Fibroblast of lung (primary cell): ENCODE measurements at places on chromosomes 5 and 9. TPM values are rescaled to one million over a fixed set of nuclear protein-coding genes. Genes with fewer than 3 reads are reported as not detected.

The RNF224 gene
- under 0.01 TPM in 1 of 2 replicates, not detected in the other for total RNA-seq

The LPAR1 gene
- 146 and 222 TPM in 2 replicates for total RNA-seq

The SLC22A4 gene
- 1.3 and 4.1 TPM in 2 replicates for total RNA-seq

The PCDHGC5 gene
- 1.3 and 2.6 TPM in 2 replicates for total RNA-seq

The ZFP2 gene
- total RNA-seq: 1.5 and 2.8 TPM in 2 replicates

The NEUROG1 gene
- total RNA-seq: not detected in 2 replicates

The CATSPER3 gene
- total RNA-seq: under 0.01 and 0.17 TPM in 2 replicates

The TOR4A gene
- 12.6 and 22.1 TPM in 2 replicates for total RNA-seq

The ZDHHC11 gene
- 2.5 and 2.6 TPM in 2 replicates for total RNA-seq

The PCDHGA1 gene
- 1.0 and 1.8 TPM in 2 replicates for total RNA-seq

The TAF11L5 gene
- total RNA-seq: not detected in 2 replicates

The NR4A3 gene
- total RNA-seq: 5.6 and 9.1 TPM in 2 replicates

The BTNL8 gene
- total RNA-seq: not detected in 2 replicates

The NIM1K gene
- total RNA-seq: 7.7 and 14.7 TPM in 2 replicates

GRCh38 chr9:121404906-121405305, 34.9 kb upstream of the STOM start:
- no peak for DNase-seq
- no peak overlapping the region for H3K27ac ChIP-seq
- no peaks in the 10 kb centered on the region for H3K36me3 ChIP-seq

GRCh38 chr9:81083067-81083466, 606.3 kb downstream of the TLE1 start:
- DNase-seq: peak; percentile 46
- H3K27ac ChIP-seq: peak overlapping the region; percentile 13
- H3K4me3 ChIP-seq: no peak overlapping the region
- H3K4me1 ChIP-seq: peaks cover 2% of the 10 kb centered on the region
- H3K36me3 ChIP-seq: no peaks in the 10 kb centered on the region

DNA sequence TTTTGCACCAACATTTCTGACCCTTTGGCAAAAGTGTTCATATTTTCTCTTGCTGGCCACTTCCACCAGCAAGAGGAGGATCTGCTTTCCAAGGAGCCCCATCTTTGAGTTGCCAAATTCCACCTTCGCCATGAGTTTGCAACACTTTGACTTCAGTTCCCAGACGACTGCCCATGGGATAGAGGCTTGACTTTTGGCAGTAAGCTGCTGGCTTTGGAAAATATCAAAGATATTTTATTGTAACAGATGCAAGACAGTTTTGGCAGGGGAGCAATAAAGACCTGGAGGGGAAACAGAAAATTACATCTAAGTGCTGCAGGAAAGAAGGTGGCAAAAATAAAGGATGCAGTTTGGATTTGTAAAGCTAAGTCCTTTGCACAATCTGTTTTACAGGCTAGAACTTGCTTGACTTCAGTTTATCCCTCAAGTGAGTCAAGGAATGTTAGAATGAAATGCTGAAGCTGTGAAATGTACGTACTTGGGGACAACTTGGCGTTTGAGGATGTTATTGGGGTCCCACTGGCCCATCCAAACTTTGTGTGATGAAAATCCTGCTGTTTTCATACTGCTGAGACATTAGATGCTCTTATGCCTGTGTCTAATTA, 232.9 kb downstream of the GOLPH3 start:
- DNase-seq: no peak
- H3K4me3 ChIP-seq: no peak overlapping the region
- peaks cover 3% of the 10 kb centered on the region for H3K4me1 ChIP-seq
- H3K27me3 ChIP-seq: peaks cover 5% of the 10 kb centered on the region

DNA sequence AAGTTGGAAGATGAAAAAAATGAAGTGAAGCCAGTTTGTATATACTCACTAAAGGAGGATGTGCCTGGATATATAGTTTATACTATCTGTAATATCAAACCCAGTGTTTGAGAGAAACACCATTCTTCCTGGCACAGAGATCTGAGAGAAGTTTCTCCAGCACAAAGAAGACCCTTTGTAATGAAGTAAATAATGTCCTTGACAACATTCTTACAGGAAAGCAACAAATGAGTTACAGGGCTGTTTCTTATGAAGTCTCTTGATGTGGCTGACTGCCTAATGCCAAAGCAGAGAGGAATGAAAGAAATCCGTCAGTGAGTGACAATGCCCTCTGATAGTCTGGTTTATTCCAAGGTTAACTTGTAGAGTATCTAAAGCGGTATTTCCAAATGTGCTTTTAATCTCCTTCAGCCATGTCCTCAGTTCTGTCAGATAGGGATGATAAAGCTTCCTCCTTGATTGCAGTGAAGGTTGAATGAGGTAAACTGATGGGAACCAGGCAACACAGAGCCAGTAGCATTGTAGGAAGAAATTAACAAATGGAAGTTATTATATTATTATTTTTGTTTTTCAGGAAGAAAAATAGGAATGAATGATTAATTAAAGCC, 123.1 kb upstream of the ZNF608 start:
- no peaks in the 10 kb centered on the region for H3K27me3 ChIP-seq
- H3K4me1 ChIP-seq: peaks cover 6% of the 10 kb centered on the region
- DNase-seq: no peak
- no peak overlapping the region for H3K4me3 ChIP-seq

GRCh38 chr9:64773491-64773931, 511.5 kb downstream of the FOXD4L5 start:
- H3K4me3 ChIP-seq: no peak overlapping the region
- DNase-seq: no peak
- no peaks in the 10 kb centered on the region for H3K4me1 ChIP-seq
- H3K36me3 ChIP-seq: no peaks in the 10 kb centered on the region

- H3K4me3 ChIP-seq: no peak overlapping the region
- H3K4me1 ChIP-seq: no peaks in the 10 kb centered on the region
- no peak for DNase-seq
- H3K27me3 ChIP-seq: no peaks in the 10 kb centered on the region
These were observed 344.2 kb downstream of the TMEM161B start for GRCh38 chr5:87924436-87924835.

- H3K4me1 ChIP-seq: no peaks in the 10 kb centered on the region
- H3K27me3 ChIP-seq: no peaks in the 10 kb centered on the region
- H3K27ac ChIP-seq: no peak overlapping the region
- peak; percentile 54 for DNase-seq
- no peaks in the 10 kb centered on the region for H3K36me3 ChIP-seq
These were observed 90.4 kb upstream of the KLF9 start for GRCh38 chr9:70504834-70505233.

GRCh38 chr5:92713335-92713743, 867.7 kb downstream of the NR2F1-AS1 start:
- H3K27me3 ChIP-seq: no peaks in the 10 kb centered on the region
- no peaks in the 10 kb centered on the region for H3K4me1 ChIP-seq
- no peak for DNase-seq
- H3K36me3 ChIP-seq: no peaks in the 10 kb centered on the region
- no peak overlapping the region for H3K27ac ChIP-seq
- no peak overlapping the region for H3K4me3 ChIP-seq

- H3K27me3 ChIP-seq: no peaks in the 10 kb centered on the region
- no peak overlapping the region for H3K27ac ChIP-seq
- peaks cover 2% of the 10 kb centered on the region for H3K4me1 ChIP-seq
These were observed 88.6 kb upstream of the GAS1 start for GRCh38 chr9:87035879-87036278.

DNA sequence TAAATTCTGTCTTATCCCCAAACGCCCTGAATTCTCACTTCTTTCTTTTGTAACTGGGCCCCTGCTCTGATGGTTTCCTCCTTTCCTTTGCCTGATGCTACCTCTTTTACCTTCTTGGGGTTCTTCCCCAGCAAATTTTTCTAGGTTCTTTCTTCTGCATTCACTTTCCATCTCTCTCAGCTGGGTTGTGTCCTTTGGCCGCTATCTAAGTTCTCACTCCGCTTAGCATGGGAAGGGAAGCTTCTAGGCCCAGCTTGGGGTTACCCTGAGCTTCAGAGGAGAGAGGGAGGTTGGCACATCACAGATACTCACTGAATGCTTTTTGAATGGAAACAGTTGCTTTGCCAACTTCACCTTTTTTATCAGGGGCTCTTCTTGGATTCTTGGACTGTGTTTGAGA, 17.0 kb downstream of the PALM2AKAP2 start:
- peaks cover 29% of the 10 kb centered on the region for H3K4me1 ChIP-seq
- no peaks in the 10 kb centered on the region for H3K36me3 ChIP-seq
- no peak for DNase-seq

- DNase-seq: no peak
- no peaks in the 10 kb centered on the region for H3K36me3 ChIP-seq
- no peaks in the 10 kb centered on the region for H3K4me1 ChIP-seq
These were observed 316.8 kb downstream of the CETN3 start for GRCh38 chr5:90092734-90093133.

DNA sequence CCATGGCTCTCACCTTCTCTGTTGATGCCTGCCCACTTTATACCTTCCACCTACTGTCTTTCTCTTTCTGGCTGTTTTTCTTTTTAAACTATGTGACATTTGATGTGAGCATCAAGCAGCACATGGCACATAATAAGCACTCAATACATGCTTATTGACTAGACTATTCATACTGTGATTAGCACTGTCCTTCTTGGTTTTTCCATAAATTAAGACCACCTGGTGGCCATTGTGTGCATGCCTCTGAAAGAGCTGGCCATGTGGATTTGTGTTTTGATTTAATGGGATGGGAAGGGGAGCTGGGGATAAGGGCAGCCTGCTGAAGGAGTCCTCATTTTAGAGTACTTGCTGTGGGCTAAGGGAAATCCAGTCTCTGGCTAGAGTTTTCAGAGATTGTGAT, 79.4 kb downstream of the ARHGEF28 start:
- no peaks in the 10 kb centered on the region for H3K27me3 ChIP-seq
- peaks cover 2% of the 10 kb centered on the region for H3K4me1 ChIP-seq
- H3K27ac ChIP-seq: no peak overlapping the region

- peaks cover 22% of the 10 kb centered on the region for H3K4me1 ChIP-seq
- no peak for DNase-seq
- no peak overlapping the region for H3K4me3 ChIP-seq
- H3K27me3 ChIP-seq: no peaks in the 10 kb centered on the region
These were observed 86.4 kb downstream of the HMHB1 start for GRCh38 chr5:143898381-143898780.

DNA sequence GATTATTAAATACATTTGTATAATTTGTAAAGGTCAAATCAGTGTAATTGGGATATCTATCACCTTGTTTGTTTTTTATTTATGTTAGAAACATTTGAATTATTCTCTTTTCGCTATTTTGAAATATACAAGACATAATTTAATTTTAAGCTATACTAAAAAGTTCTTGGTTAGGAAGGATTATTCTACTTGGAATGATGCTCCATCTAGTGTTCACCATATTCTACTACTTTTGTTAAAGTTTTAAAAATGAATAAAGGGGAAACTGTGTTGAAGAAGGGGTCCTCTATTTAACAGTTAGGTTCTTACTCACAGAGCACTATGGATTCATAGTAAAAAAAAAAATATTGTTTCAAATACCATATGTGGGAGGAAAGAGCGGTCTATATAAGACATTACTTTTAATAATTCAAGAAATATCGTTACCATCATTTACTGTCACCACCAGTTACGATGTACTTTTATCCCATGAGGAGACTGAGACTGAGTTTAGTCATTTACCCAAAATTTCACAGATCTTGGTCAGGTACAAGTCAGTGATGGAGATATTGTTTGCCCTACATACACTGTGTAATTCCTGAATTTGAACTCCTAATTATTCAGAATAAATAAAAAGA, 6.3 kb upstream of the STOM start:
- no peaks in the 10 kb centered on the region for H3K36me3 ChIP-seq
- H3K27ac ChIP-seq: no peak overlapping the region
- H3K27me3 ChIP-seq: no peaks in the 10 kb centered on the region
- no peak overlapping the region for H3K4me3 ChIP-seq

GRCh38 chr5:139763930-139764791, 31.4 kb upstream of the PSD2 start:
- no peak overlapping the region for H3K4me3 ChIP-seq
- no peaks in the 10 kb centered on the region for H3K4me1 ChIP-seq
- H3K27ac ChIP-seq: no peak overlapping the region
- DNase-seq: no peak

GRCh38 chr9:98774746-98775145, 21.6 kb downstream of the ANKS6 start:
- H3K27ac ChIP-seq: no peak overlapping the region
- H3K4me1 ChIP-seq: no peaks in the 10 kb centered on the region
- no peaks in the 10 kb centered on the region for H3K27me3 ChIP-seq
- peaks cover 2% of the 10 kb centered on the region for H3K36me3 ChIP-seq

DNA sequence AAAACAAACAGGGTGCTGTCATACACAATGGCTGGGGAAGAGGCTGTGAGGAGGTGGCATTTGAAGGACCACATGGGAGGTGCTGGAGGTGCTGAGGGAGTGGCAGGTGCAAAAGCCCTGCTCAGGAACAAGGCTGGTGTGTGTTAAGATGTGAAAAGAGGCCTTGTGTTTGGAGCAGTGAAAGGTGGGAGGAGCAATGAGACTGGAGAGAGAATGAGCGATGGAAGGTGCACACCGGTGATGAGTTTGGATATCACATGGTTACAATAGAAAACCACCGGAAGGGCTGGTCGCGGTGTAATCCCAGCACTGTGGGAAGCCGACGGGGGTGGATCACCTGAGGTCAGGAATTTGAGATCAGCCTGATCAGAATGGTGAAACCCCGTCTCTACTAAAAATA, 9.2 kb upstream of the FIBCD1 start:
- H3K4me3 ChIP-seq: no peak overlapping the region
- DNase-seq: no peak
- H3K27me3 ChIP-seq: peaks cover 22% of the 10 kb centered on the region
- H3K36me3 ChIP-seq: no peaks in the 10 kb centered on the region
- no peak overlapping the region for H3K27ac ChIP-seq

DNA sequence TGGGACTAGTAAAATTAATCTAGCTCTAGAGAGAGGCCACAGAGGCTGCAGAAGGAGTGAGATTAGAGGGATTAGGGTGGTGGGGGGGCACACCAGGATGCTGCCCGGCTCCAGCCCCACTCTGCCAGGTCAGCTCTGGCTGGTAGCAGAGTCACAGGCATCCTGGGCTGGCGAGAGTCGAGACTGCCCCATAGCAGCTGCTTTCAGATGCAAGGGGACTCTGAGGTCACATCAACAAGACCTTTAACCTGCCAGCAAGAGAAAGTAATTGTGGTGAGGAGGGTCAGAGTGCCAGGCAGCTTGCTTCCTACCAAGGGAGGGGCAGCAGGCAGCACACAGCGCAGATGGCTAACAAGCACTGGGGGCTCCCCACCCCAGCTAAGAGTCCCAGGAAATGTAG, 7.5 kb downstream of the EPB41L4B start:
- H3K4me1 ChIP-seq: no peaks in the 10 kb centered on the region
- no peak overlapping the region for H3K4me3 ChIP-seq
- H3K36me3 ChIP-seq: no peaks in the 10 kb centered on the region
- no peak for DNase-seq
- no peak overlapping the region for H3K27ac ChIP-seq

GRCh38 chr5:155144956-155145355, 131.4 kb downstream of the KIF4B start:
- no peaks in the 10 kb centered on the region for H3K36me3 ChIP-seq
- H3K27ac ChIP-seq: no peak overlapping the region
- no peak overlapping the region for H3K4me3 ChIP-seq
- no peaks in the 10 kb centered on the region for H3K4me1 ChIP-seq
